NCI-H1417 treated with DMSO at 0.1 percent for 48 hours (cell line): ENCODE measurements at places on chromosomes 13 and 19.

GRCh38 chr19:51663650-51664049 is 17.0 kb upstream of the SIGLEC14 start:
- DNase-seq: no peak

- DNase-seq: no peak
Observed at GRCh38 chr13:102962430-102962829, 103.8 kb downstream of the SLC10A2 start.

GRCh38 chr13:113905942-113906341 is 42.1 kb upstream of the GAS6 start:
- DNase-seq: no peak

DNA sequence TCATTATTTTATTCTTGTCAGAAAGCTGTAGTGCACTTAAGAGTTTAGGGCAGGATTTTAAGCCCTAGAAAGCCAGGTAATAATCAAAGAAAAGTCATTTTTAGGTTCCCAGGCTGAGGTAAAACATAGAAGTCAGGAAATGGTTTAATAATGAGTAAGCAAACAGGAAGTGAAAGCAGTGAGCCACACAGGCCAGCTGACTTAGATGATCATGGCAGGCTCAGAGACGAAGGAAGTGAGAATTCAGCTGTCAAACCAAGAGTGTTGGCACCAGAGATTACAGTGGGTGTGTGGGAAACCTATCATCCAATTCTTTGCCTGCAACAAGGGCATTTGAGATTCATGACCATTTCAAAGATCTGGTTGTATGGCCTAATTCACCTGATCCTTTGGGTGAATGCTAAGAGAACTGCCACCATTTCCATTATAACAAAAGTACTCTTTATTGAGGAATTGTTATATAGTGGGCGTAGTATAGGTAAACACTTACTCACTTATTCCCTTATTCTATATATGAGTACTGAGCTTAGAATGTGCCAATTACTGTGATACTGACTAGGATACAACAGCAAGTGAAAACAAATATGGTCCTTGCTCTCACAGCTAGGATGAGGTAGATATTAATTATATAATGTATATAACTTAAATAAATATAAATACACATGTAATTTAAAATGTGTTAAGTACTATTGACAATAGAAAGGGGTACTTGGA is 103.7 kb upstream of the EDNRB start:
- no peak for DNase-seq

GRCh38 chr13:106527826-106528225 is 7.6 kb downstream of the EFNB2 start:
- DNase-seq: peak; percentile 16

- no peak for DNase-seq
Observed at GRCh38 chr13:46571909-46572595, 19.1 kb downstream of the LRCH1 start.

GRCh38 chr13:50123515-50123861 is 108.2 kb downstream of the KCNRG start:
- peak; percentile 53 for DNase-seq

DNA sequence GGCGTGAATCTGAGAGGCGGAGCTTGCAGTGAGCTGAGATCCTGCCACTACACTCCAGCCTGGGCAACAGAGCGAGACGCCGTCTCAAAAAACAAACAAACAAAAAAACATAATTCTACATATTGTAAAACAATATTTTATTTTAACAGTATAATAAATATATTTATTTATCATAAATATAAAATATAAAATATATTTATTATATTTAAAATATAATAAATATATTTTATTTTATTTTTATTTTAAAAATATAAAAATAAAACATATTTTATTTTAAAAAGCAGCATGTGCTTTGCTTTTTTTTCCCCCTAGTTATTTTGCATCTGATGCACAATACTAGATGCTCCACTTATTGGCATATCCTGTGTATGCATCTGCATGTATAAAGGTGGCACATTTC is 1634.6 kb upstream of the PCDH20 start:
- DNase-seq: no peak

DNA sequence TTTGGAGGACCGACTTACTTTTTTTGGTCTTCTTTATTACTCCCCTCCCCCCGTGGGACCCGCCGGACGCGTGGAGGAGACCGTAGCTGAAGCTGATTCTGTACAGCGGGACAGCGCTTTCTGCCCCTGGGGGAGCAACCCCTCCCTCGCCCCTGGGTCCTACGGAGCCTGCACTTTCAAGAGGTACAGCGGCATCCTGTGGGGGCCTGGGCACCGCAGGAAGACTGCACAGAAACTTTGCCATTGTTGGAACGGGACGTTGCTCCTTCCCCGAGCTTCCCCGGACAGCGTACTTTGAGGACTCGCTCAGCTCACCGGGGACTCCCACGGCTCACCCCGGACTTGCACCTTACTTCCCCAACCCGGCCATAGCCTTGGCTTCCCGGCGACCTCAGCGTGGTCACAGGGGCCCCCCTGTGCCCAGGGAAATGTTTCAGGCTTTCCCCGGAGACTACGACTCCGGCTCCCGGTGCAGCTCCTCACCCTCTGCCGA is 409 bp downstream of the FOSB start:
- no peak for DNase-seq

GRCh38 chr19:10378124-10378523 is 2.2 kb downstream of the TYK2 start:
- DNase-seq: no peak

- no peak for DNase-seq
Observed at GRCh38 chr13:98826146-98826545, 73.7 kb upstream of the SLC15A1 start.

DNA sequence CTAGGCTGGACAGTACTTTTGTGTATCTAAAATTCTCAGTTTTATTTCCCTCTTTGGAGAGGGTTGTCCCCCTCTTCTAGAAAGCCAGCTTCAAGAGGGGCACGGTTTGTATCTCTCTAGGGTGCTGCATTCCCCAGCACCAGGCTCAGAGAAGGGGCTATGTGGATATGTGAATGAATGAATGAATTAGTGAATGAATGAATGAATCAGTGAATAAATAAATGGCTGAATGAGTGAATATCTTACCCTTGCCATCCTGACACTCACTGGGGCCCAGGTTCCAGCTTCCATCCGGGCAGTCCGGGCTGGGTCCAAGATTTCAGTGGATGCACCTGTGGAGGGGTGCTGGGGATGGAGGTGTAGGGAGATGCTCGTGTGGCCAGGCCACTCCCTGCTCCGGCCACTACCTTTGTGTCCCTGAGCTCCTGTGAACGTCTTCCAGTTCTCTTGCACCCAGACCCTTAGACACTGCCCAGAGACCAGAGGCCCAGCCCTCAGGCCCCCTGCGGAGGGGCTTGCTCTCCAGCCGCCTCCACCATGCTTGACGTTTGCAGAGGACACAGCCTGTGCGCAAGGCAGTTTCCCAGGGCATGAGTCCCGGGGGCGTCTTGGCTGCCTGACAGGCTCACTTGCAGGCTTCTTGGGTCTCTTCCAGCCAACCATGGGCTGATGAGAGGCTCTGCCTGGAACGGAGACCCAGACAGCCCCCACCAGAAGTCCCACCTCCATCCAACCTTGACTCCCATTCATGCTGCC is 2.8 kb upstream of the KCNN1 start:
- DNase-seq: no peak

- DNase-seq: no peak
Observed at GRCh38 chr19:13902993-13903555, 2.8 kb downstream of the BRME1 start.

- no peak for DNase-seq
Observed at GRCh38 chr19:43723588-43723987, 7.7 kb downstream of the IRGC start.

- DNase-seq: no peak
Observed at GRCh38 chr19:2604747-2605329, 97.7 kb downstream of the GNG7 start.

DNA sequence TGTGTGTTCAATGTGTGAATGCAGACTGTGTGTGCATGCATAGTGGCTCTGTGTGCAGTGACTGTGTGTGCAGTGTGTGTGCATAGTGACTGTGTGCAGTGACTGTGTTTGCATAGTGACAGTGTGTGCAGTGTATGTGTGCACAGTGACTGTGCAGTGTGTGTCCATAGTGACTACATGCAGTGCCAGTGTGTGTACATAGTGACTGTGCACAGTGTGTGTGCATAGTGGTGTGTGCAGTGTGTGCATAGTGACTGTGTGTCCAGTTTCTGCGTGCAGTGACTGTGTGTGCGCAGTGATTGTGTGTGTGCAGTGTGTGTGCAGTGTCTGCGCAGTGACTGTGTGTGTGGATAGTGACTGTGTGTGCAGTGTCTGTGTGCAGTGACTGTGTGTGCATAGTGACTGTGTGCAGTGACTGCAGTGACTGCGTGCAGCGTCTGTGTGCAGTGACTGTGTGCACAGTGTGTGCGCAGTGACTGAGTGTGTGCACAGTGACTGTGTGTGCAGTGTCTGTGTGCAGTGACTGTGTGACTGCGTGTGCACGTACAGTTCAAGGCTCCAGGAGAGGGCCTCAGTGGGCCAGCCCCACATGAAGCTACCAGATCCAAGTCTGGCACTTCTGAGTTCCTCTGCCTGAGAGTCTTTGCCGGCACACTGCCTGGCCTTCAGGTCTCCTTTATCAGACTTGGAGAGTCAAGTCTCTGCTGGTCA is 90.3 kb downstream of the IER2 start:
- no peak for DNase-seq

GRCh38 chr13:51919531-51919930 is 57.8 kb downstream of the CCDC70 start:
- DNase-seq: peak; percentile 57

DNA sequence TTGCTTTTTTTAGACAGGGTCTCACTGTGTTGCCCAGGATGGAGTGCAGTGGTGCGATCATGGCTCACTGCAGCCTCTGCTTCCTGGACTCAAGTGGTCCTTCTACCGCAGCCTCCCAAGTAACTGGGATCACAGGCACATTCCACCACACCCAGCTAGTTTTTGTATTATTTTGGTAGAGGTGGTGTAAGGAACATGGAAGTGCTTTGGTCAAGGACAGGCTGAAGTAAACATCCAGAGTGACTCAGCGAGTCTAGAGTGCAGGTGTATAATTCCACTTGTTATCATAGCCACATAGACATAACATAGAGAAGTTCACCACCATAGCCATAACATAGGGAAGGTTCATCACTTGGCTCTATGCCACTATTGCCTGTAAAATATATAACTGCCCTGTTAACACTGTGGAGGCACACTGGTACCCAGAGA is 98.6 kb downstream of the RBM26 start:
- DNase-seq: no peak

GRCh38 chr13:36919833-36920615 is at the start of gene SMAD9:
Gene SMAD9, minus strand, starts transcription at chr13:36920238. Its CDS starts 40,549 bp downstream, at chr13:36879689.
- no peak for DNase-seq

- no peak for DNase-seq
Observed at GRCh38 chr13:39105110-39105509, 66.9 kb downstream of the NHLRC3 start.

- DNase-seq: no peak
Observed at GRCh38 chr13:103961784-103962183, 895.6 kb upstream of the SLC10A2 start.

GRCh38 chr13:110000534-110001345 is 214.4 kb upstream of the IRS2 start:
- DNase-seq: no peak

- no peak for DNase-seq
Observed at GRCh38 chr13:65378943-65379519, 1851.1 kb downstream of the PCDH9 start.

DNA sequence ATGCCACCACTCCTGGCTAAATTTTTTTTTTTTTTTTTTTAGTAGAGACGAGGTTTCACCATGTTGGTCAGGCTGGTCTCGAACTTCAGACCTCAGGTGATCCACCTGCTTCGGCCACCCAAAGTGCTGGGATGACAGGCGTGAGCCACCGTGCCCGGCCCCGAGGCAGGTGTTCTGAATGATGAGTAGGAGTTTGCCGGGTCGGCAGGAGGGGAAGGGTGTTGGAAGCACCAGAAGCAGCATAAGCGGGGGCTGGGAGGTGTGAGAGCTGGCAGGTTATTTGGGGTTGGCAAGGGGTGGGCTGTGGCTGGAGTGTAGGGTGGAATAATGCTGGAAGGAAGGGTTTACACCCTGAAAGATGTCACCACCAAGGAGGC is 1.8 kb downstream of the SPPL2B start:
- DNase-seq: no peak

- no peak for DNase-seq
Observed at GRCh38 chr13:101341464-101341863, 74.8 kb downstream of the NALCN start.

GRCh38 chr19:3117716-3118115 is 18.1 kb upstream of the GNA15 start:
- DNase-seq: no peak

DNA sequence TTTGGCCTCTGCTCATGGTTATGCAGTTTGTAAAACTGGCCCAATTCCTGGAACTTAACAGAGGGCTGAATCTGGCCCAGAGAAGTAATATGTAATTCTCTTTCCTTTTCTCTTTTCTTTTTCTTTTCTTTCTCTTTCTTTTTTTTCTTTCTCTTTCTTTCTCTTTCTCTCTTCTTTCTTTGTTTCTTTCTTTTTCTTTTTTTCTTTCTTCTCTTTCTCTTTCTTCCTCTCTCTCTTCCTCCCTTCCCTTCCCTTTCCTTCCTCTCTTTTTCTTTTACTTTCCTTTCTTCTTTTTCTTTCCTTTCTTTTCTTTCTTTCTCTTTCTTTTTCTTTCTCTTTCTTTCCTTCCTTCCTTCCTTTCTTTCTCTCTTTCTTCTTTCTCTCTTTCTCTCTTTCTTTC is 88.8 kb upstream of the SLITRK5 start:
- no peak for DNase-seq

DNA sequence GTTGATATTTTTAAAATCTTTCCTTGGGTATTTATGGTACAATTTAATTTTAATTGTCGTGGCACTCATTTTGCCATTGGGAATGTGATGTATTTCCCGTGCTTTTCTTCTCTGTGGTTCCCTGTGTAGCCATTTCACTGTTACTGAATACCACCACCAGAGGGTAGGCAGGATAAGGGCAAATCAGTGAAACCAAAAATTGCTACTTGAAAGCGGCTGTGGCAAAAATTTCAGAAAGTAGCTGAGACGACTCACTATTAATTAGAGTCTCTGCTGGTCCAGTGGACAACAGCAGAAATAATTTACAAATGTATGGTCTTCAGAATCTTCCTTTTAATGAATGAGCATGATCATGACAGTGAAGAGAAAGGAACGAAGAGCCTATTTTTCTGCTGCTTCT is 34.4 kb upstream of the MIR17HG start:
- DNase-seq: no peak

GRCh38 chr19:18167011-18167410 is 6.6 kb upstream of the IFI30 start:
- DNase-seq: no peak

DNA sequence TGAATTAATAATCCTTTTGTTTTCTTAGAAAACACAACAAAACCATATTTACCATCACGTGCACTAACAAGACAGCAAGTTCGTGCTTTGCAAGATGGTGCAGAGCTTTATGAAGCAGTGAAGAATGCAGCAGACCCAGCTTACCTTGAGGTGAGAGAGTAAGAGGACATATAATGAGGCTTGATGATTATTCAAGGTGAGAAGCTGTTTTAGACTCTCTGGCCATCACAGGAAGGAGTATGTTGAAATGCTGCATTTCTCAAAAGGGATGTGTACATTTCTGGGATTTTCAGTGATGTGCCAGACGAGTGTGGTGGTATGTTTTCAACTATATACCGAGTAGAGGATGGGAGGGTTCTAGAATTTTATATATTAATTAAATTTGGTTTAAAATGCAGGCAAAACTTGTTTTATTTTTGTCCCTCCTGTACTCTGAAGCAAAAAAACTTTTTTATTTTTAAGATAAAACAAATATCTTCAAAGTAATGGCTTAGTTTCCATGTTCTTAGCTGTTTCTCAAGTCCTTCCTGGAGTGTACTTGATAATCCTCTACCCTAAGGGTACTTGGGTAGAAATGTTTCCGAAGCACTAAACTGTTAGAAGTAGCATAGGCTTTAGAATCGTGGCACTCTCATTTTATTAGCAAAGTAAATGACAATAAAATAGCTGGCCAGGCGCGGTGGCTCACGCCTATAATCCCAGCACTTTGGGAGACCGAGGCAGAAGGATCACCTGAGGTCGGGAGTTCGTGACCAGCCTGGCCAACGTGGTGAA is 51.1 kb downstream of the N4BP2L1 start:
- no peak for DNase-seq
